ENCODE measurements at places on chromosomes 5 and 9.

- DNase-seq, result no peak
Observed at GRCh38 chr5:156427315-156427714, 100.4 kb downstream of the SGCD start.

DNA sequence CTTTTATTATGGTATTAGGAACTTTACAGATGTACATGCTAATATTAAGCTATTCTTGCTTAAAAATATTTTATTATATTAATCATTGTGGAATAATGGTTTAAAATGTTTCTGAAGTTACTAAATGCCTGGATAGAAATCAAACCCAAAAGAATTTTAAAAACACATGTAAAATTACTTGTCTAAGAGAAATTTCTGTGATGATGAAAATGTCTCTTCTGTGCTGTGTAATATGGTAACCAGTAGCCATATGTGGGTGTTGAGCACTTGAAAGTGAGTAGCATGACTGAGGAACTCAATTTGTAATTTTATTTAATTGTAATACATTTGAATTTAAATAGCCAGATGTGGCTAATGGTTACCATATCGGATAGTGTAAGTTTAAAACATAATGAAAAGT lies 66.7 kb upstream of the HSPB3 start:
- DNase-seq, result no peak

GRCh38 chr9:26311463-26311995 lies 581.1 kb downstream of the CAAP1 start:
- no peak for DNase-seq

GRCh38 chr5:135877570-135878155 lies 18.0 kb downstream of the IL9 start:
- DNase-seq, result no peak

GRCh38 chr9:133141833-133142595 lies 21.0 kb upstream of the RALGDS start:
- no peak for DNase-seq

- no peak for DNase-seq
Observed at GRCh38 chr9:135340726-135341475, 138.7 kb upstream of the PPP1R26 start.

- no peak for DNase-seq
Observed at GRCh38 chr9:28758341-28758740, 1185.1 kb upstream of the C9orf72 start.

DNA sequence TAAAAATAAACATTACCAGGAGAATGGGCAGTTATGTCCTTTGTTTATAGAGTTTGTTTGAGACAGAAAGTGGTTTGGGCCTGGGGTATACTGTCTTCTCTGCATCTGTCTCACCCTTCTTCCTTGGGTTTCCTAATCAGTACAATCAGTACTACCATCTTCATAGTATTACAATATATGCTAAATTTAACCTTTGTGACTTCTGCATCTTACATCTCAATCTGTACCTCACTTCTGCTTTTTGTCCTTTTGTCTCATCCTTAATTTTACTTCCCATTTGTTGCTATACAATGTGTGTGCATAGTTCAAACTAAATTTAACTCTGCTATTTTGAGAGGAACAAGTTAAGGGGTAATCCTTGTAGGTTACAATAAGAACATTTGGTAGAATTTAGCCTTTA lies 19.6 kb downstream of the FBXO38 start:
- no peak for DNase-seq

DNA sequence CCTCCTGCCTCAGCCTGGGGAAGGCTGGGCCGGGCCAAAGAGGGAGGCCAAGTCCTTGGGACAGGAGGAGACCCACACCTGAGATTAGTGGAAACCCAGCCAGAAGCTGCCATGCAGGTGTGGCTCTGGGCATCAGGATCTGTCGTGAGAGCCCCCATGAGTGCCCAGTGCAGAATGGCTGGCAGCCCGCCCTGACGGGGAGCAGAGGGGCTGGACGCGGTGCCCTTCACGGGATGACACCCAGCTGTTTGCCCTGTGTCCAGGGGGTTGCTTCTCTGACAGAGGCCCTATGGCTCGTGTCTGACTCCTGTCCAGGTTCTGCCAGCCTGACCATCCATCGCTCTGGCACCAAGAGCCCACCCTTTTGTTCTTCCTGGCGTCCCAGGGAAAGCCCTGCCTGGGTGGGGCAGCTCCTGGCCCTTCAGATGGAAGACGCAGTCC lies 8.5 kb downstream of the DIPK1B start:
- DNase-seq, result no peak

- DNase-seq, result no peak
Observed at GRCh38 chr5:64773533-64773932, 4.8 kb downstream of the CWC27 start.

- DNase-seq, result no peak
Observed at GRCh38 chr5:149166591-149167100, 25.4 kb downstream of the ABLIM3 start.

DNA sequence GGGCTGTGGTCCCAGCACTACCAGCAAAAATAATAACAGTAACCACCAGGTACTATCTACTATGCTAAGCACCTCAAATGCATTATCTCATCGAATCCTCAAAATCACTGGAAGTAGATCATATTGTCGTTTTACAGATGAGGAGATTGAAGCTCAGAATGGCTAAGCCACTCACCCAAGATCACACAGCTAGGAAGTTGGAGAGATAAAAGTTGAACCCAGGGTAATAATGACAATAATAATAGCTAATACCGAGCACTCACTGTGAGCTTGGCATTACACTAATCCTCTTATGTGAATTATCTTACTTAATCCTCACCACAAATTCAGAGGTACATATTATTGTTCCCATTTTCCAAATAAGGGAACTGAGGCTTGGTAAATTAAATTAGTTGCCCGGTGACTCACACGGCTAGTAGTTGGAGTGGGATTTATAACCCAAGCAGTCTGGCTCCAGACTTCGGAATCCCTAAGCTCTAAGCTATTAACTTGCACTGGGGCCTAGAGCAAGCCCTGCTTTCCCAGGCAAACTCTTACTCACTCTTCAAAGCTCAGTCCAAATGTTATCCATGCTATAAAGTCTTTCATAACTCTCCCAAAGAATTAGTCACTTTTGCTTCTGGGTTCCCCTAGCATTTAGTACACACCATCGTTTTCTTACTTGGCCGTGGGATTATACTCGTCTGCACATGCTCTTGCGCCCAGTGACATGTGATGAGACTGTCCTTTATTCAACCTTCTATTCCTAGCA lies 3.8 kb downstream of the ARSI start:
- peak; percentile 99 for DNase-seq

GRCh38 chr9:104094534-104095015 lies 466 bp downstream of the SMC2 start:
- DNase-seq, result no peak

- DNase-seq, result peak; percentile 31
Observed at GRCh38 chr5:43294226-43294625, 19.0 kb downstream of the HMGCS1 start.

DNA sequence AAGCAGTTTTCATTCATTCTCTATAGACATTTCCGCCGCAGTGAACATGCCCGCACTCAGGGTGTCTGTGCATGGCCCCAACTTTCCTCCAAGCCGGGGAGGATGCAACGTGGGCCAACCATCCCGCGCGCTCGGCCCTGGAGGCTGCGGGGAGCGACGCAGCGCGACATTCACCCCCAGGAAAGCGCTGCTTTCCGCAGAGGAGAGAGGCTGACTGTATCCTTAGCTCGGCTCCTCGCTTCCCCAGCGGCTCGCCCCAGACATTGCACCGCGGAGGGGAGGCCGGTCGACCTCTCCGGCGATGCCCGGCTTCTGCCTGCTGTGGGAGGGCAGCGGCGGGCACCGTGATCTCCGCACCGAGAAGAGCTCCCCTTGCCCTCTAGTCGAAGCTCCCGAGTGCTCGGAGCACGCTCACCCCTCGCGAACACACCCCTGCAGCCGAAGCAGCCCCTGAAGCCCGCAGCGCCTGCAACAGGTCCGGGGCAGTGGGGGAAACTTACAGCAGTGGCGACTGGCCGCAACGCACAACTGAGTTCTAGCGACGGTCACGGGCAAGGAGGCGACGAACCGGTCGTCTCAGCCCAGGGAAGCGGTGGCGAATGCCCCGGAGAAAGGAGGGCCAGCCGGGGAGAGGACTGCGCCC lies 600 bp downstream of the ENC1 start:
- no peak for DNase-seq

DNA sequence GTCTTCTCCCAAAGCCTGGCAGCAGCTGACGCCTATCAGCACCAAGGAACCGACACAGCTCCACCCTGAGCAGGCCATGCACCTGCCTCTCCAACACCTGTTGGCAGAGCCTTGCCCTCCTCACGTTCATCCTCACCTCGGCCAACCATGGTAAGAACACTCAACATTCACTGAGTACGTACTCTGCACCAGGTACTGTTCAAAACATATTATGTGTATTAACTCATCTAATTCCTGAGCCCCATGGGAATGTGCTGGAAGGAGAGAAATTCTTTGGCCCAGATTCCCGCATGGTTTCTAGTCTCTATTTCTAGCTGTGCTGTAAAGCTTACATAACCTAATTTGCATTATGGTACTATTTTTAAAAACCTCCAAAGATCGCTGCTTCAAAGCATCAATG lies 86.1 kb downstream of the GPR21 start:
- DNase-seq, result no peak

- DNase-seq, result no peak
Observed at GRCh38 chr9:106419829-106420228, 443.1 kb upstream of the ZNF462 start.

DNA sequence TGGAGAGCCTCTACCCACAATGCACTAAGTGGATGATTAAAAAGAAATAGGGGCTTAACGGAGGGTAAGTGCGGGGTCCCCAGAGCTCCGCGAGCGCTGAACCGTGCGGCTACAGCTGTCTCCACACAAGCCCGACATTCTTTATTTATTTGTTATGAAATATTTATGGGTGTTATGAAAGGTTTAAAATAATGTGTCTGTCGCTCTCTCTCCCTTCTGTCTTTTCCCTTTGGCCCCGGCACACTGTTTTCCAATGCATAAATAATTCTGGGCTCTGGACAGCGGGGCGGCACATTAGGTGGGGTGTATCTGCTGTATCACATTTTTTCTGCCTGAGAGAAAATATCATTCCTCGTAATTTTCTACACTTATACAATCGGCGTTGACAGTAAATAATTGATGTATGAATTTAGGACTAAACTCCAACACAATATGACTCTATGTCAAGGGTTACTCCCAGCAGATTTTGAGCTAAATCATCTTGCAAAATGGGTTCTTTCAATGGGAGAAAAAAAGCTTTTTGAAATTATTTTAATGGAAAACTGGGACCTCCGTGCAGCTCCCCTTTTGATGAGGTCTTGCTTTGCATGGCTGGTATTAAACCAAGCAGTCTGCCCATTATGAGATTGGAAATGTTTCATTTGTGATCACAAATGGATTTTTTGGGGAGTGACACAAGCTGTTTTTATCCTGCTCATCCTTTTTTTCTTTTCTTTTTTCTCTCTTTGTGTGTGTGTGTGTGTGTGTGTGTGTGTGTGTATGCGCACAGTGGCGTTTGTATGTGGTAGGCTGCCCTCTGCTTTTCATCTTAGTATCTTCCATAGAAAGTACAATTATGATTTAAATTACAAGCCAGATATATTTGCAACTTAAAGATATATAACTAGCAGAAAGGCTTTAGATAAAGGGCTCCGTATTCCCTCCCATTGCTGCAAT lies 370.6 kb upstream of the IRX4 start:
- DNase-seq, result no peak

DNA sequence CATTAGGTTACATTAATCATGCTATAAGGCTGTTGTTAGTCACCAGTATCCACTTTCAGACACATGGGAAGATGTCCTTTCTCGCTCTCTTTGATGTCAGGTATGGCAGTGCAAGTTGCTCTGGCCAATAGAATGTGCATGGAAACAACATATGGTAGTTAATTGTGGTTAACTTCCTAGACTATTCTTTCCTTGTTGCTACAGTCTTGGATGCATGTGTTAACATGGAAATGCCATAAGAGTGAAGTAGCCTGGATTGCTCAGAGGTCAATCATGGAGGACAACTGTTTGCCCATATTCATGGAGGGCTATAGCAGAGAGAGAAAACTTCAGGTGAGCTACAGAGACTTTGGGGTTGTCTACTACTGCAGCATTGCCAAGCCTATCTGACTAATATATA lies 245.8 kb upstream of the GAS1 start:
- DNase-seq, result no peak

GRCh38 chr5:97501286-97501964 lies 318.4 kb upstream of the RIOK2 start:
- no peak for DNase-seq

GRCh38 chr9:136546697-136547501 lies 1.1 kb upstream of the NOTCH1 start:
- no peak for DNase-seq

DNA sequence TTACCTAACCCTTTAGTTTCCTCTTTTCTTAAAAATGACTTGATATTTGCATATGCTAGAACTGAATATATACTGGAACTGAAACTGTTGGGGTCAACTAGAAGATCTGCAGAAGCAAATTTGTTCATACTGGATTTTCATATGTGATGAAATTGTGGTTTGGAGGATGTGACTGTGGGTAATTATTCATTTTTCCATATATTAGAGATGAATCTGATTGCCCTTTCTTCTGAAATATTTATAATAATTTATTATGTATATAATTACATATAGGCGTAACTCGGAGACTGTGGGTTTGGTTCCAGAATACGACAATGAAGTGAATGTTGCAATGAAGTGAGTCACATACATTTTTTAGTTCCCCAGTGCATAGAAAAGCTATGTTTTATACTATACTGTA lies 149.1 kb downstream of the ATP10B start:
- no peak for DNase-seq

GRCh38 chr5:37839407-37840052 lies at the start of gene GDNF:
Gene GDNF, minus strand, starts transcription at chr5:37840041. Its CDS starts 5,245 bp downstream, at chr5:37834796.
- DNase-seq, result no peak

DNA sequence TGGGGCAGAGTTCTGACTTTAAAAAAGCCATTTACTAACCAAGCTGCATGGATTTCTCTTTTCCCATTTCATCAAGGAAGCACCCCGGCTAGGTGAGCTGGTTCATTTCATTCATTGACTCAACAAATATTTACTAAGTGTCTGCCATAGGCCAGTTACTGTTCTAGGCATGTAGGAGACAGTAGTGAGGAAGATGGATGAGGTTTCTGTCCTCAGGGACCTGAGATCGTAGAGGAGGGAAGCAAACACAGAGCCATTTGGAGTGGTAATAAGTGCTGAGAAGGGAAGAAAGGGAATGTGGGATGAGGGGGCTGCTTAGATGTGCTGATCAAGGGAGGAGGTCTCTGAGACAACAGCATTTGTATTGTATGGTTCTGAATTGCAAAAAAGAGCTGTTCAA lies 120.4 kb downstream of the C9orf152 start:
- DNase-seq, result no peak

GRCh38 chr9:17509151-17509550 lies 69.7 kb upstream of the SH3GL2 start:
- no peak for DNase-seq

- DNase-seq, result no peak
Observed at GRCh38 chr5:113061846-113062780, 85.5 kb downstream of the DCP2 start.
